ENCODE measurements at places on chromosomes 6 and 20.
A peak's percentile ranks its signal among the peaks of the same experiment; 100 is the strongest.

- DNase-seq: no peak
Measured at GRCh38 chr6:23329086-23329485, 759.7 kb downstream of the HDGFL1 start.

GRCh38 chr20:23021951-23022350 lies 13.2 kb upstream of the SSTR4 start:
- no peak for DNase-seq

- DNase-seq: no peak
Measured at GRCh38 chr20:53130795-53131194, 158.6 kb downstream of the TSHZ2 start.

GRCh38 chr6:1382883-1383728 lies 6.3 kb upstream of the FOXF2 start:
- no peak for DNase-seq

- DNase-seq: no peak
Measured at GRCh38 chr6:41404182-41404845, 68.9 kb downstream of the NCR2 start.

DNA sequence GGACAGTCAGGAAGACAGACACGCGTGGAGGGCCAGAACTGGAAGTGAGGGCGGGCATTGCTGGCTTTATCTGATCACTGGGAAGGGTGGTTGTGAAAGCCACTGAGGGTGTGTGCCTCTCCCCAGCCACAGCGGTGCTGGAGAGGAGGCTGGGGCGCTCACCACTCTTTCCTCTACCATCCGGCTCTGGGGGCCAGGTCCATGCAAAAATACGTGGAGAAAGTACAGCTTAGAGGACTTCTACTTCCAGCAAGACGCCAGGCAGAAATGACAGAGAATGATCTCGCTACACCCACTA lies 148.8 kb upstream of the RPS6KA2 start:
- DNase-seq: no peak

- DNase-seq: no peak
Measured at GRCh38 chr6:26330859-26331217, 34.2 kb upstream of the BTN3A2 start.

GRCh38 chr6:141354191-141354955 lies 778.4 kb upstream of the GJE1 start:
- no peak for DNase-seq

DNA sequence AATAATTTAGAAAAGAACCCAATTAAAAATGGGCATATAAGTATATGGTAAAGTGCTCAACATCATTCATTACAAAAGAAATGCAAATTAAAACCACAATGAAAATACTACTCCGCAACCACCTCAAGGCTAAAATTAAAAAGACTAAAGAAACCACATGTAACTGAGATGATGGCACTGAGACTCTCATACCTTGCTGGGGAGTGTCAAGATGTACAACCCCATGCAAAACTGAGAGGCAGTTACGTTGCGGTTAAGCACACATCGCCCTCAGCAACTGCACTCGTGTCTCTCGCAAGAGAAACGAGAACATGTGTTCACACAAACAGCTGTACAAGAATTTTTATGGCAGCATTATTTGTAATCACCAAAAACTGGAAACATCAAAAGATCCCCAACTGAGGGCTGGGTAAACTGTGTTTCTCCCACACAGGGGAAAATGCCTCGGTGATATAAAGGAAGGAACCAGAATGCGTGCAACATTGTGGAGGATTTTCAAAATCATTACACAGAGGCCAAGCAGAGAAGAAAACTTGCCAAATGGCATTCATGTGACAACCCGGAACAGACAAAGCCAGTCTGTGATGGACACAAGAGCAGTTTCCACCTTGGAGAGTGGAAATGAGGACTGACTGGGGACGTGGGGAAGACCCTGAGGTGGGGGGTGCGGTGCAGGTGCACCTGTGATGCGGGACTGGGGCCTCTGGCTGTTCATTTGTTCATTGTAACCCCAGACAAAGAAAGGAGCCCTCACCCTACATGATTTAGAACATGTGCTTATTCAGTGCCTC lies 144.9 kb downstream of the WDR27 start:
- DNase-seq: no peak

- no peak for DNase-seq
Measured at GRCh38 chr6:34352305-34352937, 40.0 kb downstream of the NUDT3 start.

DNA sequence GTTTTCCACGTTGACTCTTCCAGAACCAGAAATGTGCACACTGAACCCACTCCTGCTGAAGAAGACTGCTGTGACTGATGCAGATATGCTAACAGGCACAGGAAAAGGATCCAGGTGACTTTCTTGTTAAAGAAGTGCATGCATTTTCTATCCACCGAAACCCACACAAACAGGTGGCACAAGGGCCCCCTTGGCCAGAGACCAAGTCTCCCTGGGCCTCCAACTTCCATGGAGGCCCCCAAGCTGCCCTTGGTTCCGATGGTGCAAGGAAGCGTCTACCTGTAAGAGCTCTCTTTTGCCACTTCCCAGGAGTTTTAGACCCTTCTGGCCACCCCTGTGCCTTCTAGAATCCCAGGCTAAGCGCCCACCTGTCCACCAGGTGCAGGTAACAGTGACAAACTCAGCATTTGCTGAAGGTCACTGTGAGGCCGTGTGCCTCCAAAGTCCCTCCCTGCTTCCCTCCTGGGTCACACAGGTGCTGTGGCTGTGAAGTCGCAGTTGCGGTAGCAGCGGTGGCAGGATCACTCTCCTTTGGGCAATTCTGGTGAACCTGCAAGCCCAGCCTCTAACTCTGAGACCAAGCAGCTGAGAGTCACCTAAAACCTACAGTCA lies 134.8 kb downstream of the PXDC1 start:
- DNase-seq: no peak

- DNase-seq: peak; percentile 57
Measured at GRCh38 chr6:125918681-125919566, 37.6 kb upstream of the HINT3 start.

- DNase-seq: no peak
Measured at GRCh38 chr6:163118941-163119340, 295.6 kb upstream of the QKI start.

DNA sequence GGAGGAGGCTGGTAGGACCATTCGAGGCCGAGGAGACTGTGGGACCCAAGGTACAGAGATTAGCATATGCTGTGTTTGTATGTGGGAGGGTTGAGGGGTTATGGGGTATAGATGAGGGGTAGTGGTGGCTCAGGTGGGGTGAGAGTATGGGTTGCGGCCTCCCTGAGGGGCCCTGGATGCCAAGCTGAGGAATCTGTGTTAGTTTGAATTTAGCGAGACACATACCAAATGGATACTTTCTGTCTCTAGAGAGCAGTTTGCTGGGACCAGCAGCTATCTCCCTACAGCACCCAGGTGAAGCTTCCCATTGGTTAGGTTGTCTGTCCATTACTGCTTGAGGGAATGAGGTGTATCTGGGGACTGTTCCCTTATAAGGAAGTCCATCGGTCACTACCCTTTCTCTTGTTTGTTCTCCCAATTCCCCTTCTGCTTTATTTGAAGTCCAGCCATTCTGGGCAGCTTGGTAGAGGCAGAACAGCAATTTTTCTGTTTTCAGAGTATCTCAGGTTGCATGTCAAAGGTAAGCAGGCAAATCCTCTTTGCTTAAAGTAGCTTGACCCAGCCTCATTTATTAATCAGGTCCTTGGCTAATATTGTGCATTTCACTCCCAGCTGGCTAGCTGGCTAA lies 15.2 kb downstream of the CHMP4B start:
- no peak for DNase-seq

DNA sequence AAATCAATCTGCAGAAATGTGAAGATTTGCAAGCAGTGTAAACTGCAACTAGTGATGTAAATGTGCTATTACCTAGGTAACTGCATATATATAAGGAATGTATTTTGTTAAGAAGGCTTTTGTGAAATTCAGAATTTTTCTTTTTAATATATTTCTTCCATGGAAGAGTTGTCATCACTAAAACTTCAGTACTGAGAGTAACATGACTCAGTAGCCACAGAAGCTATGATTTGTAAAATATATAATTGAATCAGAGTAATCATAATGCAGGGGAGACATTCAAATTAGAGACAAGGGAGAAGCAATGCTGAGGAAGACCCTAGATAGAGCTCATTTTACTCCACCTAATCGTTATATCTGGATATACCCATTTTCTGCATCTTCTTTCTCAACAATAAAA lies 141.7 kb downstream of the ADGRG6 start:
- no peak for DNase-seq

DNA sequence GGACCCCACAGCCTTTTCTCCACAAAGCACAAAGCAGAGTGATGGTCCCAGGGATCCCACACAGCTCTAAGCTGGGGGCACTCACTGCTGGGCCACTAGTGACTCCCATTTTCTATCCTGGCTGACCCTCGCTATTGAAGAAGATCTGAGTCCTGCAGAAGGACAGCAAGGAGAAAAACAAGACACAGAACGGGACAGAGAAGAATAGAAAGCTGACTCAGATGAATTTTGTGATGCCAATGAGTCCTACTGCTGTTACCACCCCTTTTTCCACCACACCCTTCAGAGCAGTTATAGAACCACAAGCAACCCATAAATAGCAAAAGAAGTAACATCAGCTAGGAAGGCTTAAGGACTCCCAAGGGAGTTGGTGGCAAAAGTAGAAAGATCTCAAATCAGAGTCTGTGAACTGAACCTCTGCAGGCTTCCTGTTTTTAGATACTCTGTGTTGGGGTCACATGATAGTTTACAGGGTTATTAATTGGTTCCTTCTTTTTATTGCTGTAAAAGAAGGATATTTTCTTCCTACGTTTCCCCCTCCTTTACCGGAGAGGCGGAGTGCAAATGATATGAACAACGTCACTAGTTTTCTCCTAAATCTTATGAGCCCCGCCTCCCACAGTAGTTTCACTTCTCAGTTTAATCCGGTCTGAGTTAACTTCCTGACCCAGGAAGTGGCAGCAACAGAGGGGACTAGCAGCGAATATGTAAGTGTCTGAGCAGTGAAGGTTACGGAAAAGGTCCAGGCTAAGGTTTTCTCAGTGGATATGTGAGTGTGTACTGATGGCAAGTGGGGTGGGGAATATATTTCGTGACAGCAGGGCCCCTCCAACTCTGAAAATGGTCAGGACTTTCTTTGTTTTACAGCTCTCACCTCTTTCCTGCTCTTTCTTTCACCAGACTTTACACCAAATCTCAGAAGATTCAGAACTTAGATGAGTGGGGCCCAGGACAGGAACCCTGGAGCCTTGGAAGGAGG lies at the start of gene TRIM38:
TRIM38 (plus strand) TSS at position 654 of the 979 bp plus-strand sequence. CDS start 3,721 bp downstream, outside the sequence.
- DNase-seq: peak; percentile 41

DNA sequence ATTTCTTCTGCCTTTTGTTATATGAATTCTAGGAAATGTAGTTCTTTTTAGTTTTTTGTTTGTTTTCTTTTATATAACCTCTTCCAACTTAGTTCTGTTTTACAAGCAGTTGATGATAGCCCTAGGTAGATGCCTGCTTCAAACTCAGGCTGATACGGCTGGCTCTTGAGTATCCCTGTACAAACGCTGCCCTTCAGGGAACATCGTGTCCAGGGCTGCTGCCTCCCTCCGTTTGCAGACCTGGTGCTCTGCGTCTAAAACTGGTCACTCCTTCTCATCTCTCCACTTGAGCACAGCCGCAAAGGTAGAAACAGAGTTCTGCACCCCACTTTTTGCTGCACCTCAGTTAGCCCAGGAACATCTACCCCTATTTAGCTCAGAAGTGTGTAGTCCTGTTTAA lies 310.1 kb downstream of the PRL start:
- no peak for DNase-seq

DNA sequence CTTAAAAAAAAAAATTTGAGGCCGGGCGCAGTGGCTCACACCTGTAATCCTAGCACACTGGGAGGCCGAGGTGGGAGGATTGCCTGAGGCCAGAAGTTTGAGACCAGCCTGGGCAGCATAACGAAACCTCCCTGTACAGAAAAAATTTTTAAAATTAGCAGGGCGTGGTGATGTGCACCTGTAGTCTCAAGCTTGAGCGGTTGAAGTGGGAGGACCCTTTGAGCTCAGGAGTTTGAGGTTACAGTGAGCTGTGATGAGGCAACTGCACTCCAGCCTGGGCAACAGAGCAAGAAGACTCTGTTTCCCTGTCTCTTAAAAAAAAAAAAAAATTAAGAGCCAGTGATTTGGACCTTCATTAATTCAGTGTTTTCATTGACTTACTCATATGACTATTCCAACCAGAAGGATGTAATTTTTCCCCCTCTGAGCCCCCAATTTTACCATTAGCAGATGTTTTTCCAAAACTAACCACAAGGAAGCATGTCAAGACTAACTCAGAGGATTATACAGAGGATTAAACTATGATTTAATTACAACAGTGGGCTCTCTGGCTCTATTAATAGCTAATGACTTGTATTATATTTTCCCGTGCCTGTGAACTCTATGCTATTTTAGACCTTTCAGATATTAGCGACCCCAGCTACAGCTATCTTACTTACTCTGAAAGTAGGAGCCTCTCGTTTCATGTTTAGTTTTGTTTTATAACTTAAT lies 75.1 kb downstream of the ARID1B start:
- DNase-seq: no peak

DNA sequence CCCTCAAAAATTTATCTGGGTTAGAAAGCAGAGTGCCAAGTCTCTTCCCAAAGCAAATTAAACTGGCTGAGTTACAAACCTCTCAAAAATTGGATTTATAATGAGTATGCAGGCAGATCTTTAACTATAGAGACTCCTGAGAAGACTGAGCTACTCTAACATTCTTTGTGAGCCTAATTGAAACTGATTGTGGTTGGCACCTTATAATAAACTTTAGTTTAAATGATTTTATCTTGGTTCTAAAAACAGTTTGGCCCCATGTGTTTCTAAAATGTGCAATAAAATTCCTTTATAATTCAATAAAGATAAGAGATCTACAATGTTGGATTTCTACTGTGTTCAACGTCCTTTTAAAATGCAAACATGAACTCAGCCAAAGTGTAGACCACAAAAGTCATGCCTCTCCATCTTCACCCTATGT lies 480.2 kb upstream of the RNF217 start:
- DNase-seq: no peak

DNA sequence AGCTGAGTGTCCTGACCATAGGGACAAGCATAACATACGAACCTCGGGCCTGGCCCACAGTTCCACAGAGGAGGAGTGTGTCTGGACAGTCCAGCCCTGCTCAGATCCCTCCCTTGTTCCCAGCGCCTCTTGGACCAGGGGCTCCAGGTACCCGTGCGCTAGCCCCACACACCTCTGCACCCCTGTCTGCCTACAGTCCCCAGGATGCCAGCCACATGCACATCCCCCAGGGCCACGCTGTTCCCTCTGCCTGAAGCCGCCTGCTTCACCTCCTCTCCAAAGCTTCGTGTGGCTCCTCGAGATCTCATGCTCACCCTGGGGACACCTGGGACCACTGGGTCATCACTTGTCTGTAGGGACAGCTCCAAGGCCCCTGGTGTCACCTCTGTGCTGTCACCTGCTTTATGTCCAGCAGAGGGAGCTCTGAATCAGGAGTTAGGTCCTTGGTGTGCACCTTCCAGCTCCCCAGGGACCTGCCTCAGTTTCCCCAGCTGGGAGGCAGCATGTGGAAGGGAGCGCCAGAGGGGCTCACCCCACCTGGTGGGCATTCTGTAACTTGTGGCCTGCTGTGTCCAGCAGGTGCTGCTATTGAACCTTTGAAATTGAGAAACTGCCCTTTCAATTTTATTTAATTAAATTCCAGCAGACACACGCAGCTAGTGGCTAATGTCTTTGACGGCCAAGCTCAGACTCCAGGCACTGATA lies 7.3 kb upstream of the YTHDF1 start:
- no peak for DNase-seq

GRCh38 chr6:24378473-24379097 lies 20.7 kb upstream of the DCDC2 start:
- no peak for DNase-seq
